Suprapubic skin (tissue), 4 donors: ENCODE measurements at places on chromosomes 12 and 14.

GRCh38 chr14:94132285-94132887, 3.0 kb upstream of the IFI27L2 start:
- H3K27me3 ChIP-seq: no peaks in the 10 kb centered on the region
- no peak overlapping the region for H3K27ac ChIP-seq
- DNase-seq: peak; percentile 49
- no peak overlapping the region for H3K4me3 ChIP-seq

DNA sequence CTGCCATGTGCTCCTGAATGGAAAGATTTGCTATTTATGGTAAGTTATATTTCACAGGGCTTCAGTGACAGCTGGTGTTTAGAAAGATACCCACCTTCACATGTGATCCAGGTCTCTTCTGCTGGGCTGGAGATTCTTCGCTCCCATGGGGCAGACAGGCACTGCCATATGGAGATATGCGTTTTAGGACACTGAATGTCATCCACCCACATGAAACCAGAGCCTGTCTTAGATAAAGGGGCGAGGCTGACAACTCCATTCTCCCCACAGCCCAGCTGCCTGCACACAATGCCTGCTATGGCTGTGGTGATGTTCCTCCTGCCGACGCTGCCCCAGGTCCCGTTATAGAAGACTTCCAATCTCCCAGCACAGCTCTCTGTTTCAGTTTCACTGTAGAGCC, 69.4 kb downstream of the ACSM4 start:
- H3K4me1 ChIP-seq: no peaks in the 10 kb centered on the region
- no peak overlapping the region for H3K27ac ChIP-seq
- DNase-seq: no peak
- H3K4me3 ChIP-seq: no peak overlapping the region
- H3K27me3 ChIP-seq: no peaks in the 10 kb centered on the region

DNA sequence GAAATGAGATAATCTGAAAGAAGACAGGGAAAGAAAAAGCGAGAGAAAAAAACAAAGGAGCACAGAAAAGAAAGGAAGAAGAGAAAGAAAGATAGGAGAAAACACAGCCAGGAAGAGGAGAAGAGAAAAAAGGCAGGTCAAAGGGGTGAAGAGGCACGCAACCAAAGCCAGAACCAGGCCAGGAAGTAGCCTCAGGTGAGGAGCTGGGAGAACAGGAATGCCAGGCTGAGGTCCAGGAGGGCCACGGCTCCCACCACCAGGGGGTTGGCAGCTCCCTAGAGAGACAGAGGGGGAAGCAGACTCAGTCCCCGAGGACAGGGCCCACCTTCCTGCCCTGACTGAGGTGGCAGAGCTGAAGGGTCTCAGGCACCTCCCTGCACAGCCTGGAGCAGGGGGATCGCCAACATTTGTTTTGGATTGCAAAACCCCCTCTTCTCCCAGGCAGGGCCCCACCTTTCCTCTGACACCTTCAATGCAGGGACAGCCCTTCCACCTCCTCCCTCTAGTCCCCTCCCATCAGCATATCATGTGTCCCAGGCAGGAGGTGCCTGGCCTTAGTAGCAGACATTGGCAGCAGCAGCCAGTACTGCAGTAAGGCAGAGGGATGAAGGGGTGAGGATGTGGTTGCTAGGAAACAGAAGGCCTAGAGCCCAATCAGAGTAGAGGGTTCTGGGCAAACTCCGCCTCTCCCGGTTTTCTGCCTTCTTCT, 2.0 kb upstream of the AP1G2 start:
- DNase-seq: no peak
- H3K27ac ChIP-seq: peak overlapping the region; percentile 30
- peaks cover 4% of the 10 kb centered on the region for H3K27me3 ChIP-seq
- H3K36me3 ChIP-seq: peaks cover 3% of the 10 kb centered on the region
- no peak overlapping the region for H3K4me3 ChIP-seq

DNA sequence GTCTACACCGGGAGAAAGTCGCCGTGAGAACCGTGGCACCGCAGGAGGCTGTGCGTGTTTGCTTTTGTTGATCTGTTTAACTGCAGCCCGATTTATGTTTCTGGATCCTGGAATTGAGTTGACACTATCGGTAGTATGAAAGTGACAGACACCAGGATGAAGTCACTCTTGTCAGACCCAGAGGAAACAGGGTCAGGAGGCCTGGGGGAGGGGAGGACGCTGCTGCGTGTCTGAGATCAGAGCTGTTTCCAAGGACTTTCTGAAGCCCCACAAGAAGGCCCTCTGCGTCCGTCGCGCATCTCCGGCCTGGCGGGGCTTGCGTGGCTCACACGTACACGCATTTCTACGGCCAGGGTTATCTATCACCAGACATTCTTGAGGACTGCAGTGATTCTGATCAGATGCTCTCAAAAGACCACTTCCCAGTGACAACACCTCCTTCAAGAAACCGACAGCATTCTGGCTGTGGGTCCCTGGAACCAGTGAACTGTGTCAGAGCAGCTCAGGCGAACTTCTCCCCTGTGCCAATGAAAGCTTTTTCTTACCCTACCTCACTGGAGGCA, 263.4 kb downstream of the ADGRD1 start:
- H3K36me3 ChIP-seq: no peaks in the 10 kb centered on the region
- peaks cover 7% of the 10 kb centered on the region for H3K4me1 ChIP-seq
- no peak overlapping the region for H3K4me3 ChIP-seq
- DNase-seq: peak; percentile 45
